Sigmoid colon (tissue), 7 donors: ENCODE measurements at places on chromosomes 12 and 14. TPM values are rescaled to one million over a fixed set of nuclear protein-coding genes. Genes with fewer than 3 reads are reported as not detected.

Gene ZFHX2
- 1.4 TPM for total RNA-seq

GRCh38 chr12:62584619-62585018 is 118.0 kb downstream of the MON2 start:
- no peaks in the 10 kb centered on the region for H3K27me3 ChIP-seq
- no peaks in the 10 kb centered on the region for H3K4me1 ChIP-seq
- H3K4me3 ChIP-seq: no peak overlapping the region
- DNase-seq: no peak

GRCh38 chr12:237026-237815 is 23.3 kb upstream of the SLC6A12 start:
- no peak overlapping the region for H3K27ac ChIP-seq
- no peaks in the 10 kb centered on the region for H3K36me3 ChIP-seq
- DNase-seq: no peak

DNA sequence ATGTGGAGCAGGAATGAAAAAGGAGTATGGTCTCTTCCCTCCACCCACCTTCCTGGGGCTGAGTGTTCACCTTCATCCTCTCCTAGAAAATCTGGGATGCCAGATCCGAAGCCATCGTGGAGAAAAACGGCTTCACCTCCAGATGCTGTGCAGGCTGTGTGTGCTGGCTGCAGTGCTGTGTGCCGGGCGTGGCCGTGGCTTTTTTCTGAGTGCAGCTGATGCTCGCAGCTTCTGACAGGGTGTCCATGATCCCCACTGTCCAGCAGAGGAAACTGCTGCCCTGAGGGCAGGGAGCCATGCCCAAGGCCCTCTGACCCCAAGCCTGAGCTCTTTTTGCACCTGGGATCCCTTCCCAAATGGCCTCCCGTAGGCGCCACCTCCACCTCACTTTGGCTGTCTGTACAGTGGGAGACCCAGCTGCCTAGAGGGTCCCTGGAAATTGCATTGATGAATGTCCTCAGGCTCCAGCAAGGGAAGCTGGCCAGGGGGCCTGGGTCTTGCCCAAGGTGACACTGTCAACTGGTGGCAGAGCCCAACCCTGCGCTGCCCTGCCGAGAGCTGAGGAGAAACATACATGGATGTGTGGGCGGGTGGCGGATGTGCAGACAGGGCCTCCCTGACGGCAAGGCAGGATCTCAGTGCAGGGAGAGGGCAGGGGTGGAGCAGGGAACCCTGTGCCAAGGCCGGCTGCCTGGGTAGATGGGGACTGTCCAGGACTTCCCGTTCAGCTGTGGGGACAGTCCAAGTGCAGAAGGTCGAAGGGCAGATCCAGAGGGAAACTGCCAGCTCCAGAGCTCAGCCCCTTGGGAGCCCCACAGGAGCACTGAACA is 53.3 kb downstream of the BEGAIN start:
- H3K27ac ChIP-seq: no peak overlapping the region
- H3K4me3 ChIP-seq: no peak overlapping the region
- peaks cover 20% of the 10 kb centered on the region for H3K4me1 ChIP-seq
- peak; percentile 56 for DNase-seq

Gene LGR5
- total RNA-seq: 0.36 TPM

Gene P2RX7
- 4.8 TPM for total RNA-seq

- H3K27me3 ChIP-seq: no peaks in the 10 kb centered on the region
- peaks cover 10% of the 10 kb centered on the region for H3K4me1 ChIP-seq
- no peaks in the 10 kb centered on the region for H3K36me3 ChIP-seq
- H3K4me3 ChIP-seq: no peak overlapping the region
These were observed 24.3 kb downstream of the MNAT1 start for GRCh38 chr14:60758885-60759284.

DNA sequence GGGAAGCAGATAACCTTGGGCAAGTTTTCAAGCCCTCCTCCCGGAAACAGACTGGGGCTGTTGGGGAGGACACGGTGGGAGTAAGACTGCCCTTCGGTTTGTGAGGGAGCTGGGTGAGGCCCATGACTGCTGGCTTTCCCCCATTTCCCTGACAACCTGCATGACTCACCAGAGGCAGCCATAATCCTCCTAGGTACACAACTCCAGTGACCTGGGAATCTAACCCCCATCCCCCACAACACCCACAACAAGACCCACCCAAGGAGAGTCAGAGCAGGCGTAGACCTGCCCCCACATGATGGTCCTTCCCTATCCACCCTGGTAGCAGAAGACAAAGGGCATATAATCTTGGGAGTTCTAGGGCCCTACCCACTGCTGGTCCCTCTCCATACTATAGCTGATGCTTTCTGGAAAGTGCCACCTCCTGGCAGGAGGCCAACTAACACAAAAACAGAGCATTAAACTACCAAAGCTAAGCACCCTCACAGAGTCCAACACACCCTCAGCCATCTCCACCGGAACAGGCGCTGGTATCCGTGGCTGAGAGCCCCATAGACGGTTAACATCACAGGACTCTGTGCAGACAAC is 14.8 kb downstream of the DDX24 start:
- no peak overlapping the region for H3K27ac ChIP-seq
- peaks cover 43% of the 10 kb centered on the region for H3K4me1 ChIP-seq
- H3K27me3 ChIP-seq: no peaks in the 10 kb centered on the region
- no peak overlapping the region for H3K4me3 ChIP-seq
- peaks cover 11% of the 10 kb centered on the region for H3K36me3 ChIP-seq

DNA sequence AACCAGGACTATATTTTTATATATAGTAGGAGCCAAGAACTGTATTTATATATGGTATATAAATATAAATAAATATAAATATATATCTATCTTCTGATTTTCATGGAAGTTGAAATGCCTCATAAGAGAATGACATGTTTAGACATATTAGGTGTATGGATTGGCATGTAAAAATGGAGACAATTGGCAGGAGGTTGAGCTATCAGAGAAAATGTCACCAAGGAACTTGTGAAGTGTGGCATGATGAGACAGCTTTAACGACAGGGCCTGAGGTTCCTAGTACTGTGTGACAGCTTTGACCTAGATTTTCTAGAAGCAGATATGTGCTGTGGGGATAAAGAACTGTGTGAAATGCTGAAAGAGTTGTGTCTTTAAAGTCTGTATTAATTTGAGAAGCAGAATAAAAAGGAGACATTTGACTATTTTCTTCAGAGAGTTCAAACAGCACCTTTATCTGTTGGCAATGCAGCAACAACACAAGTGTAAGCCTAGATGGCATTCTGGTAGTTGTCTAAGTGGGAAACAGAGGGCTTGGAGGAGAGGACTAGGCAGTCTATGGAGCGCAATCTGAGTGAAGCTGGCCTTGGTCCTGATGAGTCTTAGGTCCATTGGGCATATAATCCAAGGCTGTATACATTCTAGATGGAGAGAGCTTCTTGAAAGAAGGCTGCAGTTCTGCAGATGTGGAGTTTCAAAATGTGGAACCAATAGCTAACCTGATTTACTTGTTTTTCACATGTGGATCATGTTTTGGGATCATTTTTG is 47.7 kb upstream of the MDGA2 start:
- H3K4me3 ChIP-seq: no peak overlapping the region
- no peaks in the 10 kb centered on the region for H3K4me1 ChIP-seq
- no peaks in the 10 kb centered on the region for H3K27me3 ChIP-seq
- no peak overlapping the region for H3K27ac ChIP-seq
- no peak for DNase-seq
